ENCODE measurements at places on chromosomes 16 and 17.

GRCh38 chr17:45426561-45426960, 6.1 kb downstream of the ARHGAP27 start:
- no peak for DNase-seq

DNA sequence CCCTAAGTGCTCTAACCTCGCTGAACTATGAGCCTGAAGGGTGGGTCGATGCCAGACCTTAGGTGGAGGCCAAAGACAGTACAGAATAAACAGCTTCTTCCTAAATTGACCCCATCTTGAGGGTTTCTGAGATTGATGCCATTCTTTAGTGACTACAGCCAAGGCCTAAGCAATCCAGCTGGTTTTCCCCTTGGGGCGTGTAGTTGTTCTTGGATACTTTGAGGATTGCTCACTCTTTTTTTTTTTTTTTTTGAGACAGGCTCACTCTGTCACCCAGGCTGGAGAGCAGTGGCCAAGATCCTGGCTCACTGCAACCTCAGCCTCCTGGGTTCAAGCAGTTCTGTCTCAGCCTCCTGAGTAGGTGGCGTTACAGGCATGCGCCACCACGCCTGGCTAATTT, 2.0 kb downstream of the OVCA2 start:
- no peak for DNase-seq

- DNase-seq, result no peak
Measured at GRCh38 chr17:64315032-64315490, 52.0 kb upstream of the TEX2 start.

GRCh38 chr17:71725811-71726210, 395.0 kb upstream of the SOX9 start:
- no peak for DNase-seq

DNA sequence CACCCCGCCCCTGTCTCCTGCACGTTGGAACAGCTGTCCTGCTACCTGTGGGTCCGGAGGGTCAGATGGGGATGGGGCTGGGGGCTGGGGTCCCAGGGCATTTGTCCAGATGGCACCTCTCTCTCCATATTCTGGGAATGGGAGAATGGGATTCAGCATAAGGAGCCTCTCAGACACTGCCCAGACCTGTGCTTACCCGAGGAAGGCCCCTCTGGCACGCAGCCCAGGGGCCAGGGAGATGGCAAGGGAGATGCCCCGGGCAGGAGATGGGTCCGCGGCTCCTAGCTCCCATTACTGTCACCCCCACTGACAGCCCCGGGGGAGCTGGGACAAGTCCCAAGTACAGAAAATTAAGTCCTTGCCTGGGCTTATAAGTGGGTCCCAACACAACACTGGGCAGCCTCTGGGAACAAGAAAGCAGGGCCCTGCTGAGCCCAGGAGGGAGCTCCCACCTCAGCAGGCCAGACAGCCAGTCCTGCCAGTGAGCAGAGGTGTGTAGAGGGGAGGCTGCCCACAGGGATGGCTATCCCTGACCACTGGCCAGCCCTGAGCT, 1.8 kb downstream of the VASN start:
- DNase-seq, result no peak

GRCh38 chr16:48511071-48511540, 98.9 kb downstream of the N4BP1 start:
- DNase-seq, result no peak

DNA sequence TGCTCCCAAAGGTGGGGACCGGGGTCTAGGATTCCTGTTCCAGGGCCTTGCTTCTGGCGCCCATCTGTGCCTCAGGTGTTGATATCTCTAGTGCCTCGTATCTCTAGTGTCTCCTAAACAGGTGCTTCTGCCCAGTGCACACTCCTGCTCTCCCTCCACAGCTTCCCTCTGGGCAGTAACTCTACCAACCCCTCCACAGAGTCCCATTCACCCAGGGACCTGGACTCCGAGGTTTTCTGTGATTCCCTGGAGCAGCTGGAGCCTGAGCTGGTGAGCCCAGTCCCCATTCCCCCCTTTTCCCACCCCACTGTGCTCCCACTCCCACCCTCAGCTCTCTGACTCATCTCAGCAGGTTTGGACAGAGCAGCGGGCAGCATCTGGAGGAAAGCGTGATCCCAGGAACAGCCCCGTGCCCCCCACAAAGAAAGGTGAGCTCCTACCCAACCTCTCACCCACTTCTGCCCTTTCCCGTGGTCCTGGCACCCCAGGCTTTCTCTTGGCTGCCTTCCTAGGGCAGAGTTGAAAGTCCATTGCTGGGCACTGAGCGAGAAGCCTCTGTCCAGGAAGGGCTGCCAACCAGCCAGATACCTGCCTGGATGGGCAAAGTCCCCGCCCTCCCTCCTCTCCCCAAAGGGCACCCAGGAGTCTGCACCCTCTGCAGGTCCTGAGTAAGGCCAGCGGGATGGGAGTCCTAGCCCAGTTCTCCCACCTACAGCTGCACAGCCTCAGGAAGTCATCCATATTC, 2.2 kb downstream of the ACBD4 start:
- DNase-seq, result no peak

DNA sequence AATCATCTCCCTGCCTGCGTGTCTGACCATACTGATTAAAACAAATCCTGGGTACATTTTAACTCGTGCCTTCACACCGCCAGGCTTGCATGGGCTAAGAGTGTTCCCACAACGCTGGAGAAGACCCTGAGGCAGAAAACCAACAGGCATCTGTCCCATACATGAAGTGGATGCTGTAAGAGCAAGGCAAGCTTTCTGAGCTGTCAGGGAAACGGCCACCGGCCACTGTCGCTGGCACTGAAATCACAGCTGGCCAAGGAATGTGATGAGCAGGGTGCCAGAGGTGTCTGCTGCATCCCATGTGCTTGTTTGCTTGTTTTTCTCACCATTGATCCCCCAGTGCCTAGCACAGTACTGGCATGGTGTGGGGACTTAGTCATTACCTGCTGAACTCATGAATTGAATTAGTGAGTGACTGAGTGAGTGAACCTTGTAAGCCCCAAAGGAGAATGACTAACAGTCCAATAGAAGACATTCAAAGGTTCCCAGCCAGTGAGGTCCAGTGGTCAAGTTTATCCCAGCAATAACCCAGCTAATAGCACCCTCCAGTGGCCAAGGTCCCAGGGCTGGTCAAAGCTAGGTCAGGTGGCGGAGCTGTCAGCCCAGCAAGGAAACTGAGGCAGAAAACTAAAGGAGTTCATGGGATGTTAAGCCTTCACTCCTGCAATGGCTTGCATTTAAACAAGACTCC, 92.7 kb upstream of the CDH5 start:
- DNase-seq, result no peak

DNA sequence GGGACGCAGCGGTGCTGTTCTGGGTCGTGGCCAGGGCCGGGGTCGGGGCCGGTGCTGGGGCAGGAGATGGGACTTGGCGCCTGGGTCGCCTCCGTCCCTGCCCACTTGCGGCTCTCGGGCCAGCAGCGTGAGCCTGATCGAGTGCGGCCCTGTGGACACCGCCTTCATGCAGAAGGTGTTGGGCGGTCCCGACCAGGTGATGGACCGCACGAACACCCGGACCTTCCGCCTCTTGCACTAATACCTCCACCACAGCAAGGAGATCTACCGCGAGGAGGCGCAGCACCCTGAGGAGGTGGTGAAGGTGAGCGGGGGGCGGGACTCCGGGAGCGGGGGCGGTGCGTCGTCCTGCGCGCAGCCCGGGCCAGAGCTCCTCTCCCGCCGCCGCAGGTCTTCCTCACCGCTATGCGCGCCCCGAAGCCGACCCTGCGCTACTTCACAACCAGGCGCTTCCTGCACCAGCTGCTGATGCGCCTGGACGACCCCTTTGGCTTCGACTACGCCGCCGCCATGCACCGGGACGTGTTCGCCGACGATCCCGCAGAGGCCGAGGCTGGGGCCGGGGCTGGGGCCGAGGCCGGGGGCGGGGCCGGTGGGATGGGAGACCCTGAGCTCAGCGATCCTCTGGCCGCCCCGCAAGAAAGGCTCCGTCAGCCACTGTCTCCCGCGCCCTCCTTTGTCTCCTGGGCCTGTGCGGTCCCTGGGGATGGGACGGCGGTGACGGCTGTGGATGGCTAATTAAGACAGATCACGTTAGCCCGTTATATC, 4.5 kb upstream of the HSD17B1 start:
- peak; percentile 87 for DNase-seq

GRCh38 chr17:54117452-54117851, 294.7 kb downstream of the KIF2B start:
- no peak for DNase-seq

DNA sequence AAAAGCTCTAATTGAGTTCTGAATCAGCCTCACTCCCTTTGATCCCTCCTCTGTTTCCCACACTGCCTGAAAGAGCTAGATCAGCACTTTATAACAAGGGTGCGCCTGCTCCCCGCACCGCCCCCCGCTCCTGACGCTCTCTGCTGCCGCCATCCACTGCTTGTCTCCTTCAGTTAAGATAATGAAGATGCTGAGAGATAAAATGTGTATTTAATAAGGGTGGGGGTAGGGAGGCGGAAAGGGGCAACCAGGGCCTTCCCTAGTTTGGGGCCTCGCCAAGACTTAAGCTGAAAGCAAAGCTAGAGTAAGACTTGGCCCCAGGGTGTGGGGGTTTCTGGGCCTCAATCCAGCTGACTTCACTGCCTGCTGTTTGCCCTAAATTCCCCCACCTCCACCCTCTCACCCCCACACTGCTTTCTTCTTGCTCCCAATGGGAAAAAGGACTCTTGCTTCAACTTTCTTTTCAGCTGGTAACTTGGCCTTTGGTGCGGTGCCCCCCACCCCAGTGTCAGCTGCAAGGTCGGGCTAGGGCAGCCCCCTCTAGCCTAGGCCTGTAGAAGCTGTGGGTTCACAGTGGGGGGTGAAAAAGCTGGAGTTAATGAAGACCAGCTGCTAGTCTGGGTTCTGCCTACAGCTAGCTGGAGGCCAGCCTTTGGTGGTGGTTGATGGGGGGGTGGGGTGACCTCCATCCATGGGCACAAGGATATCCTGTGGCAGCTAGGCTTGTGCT, 1.8 kb upstream of the RARA start:
- peak; percentile 36 for DNase-seq

DNA sequence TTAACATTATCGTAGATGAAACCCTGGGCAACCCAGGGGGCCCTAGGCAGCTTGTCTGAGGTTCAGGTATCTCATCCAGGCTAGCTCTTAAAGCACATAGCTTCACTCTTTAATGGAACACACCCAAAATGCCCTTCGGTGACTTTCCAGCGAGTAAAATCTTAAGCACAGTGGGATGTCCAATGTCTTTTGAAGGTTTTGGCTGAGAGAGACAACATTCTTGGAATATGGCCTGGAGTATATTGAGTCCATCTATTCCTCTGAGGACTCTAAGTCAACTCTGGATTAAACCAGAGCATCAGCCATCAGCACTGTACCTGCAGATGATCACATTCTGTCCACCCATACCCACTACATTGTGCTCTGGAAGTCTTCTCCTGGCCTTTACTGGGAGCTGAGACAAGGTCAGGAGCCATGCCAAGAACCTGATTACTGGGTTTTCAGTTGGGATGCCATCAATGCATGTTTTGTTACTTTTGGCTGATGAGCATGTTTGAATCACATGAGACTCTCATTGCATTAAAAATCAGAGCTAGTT, 63.4 kb upstream of the CDH11 start:
- DNase-seq, result no peak

DNA sequence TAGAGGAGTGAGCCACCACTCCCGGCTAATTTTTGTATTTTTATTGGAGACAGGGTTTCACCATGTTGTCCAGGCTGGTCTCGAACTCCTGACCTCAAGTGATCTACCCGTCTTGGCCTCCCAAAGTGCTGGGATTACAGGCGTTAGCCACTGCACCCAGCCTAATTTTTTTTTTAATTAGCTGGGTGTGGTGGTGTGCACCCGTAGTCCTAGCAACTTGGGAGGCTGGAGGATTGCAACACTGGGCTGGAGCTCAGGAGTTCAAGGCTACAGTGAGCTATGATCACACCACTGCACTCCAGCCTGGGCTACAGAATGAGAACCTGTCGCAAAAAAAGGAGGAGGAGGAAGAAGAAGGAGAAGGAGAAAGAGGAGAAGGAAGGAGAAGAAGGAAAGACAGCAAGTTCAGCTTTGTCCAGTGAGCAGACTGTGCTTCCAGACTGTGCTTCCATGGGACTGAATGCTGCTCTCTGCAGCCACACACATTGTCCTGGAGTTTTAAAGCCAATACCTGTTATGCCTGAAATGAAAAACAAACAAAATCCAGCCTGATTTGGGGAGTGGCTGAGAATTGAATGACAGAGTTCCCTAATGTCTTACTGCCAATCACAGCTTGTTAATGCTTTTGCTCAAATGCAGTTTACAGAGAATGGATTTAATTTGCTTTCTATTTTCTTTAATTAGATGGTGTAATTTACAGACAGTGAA, 2.8 kb upstream of the TNFRSF13B start:
- no peak for DNase-seq

GRCh38 chr17:45123930-45124796, 8.2 kb downstream of the PLCD3 start:
- DNase-seq, result peak; percentile 49

GRCh38 chr16:89983536-89983935, 35.0 kb downstream of the DEF8 start:
- peak; percentile 49 for DNase-seq

DNA sequence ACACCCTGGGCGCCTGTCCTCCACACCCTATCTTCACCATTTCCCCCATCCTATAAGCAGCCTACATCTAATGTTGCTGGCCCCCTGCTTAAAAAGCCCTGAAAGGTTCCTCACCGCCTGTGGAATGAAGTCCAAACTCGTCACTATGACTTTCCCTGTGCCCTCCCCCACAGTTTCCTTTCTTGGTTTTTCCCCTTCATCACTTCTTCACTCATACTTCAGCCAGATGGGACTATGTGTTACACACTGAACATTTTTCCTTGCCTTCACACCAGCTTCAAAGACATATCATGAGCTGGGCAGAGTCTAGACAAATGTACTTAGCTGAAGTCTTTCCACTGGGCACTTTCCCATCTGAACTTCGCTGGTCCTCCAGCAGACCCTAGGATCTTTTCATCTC, 1.5 kb upstream of the MARCHF10 start:
- DNase-seq, result no peak

DNA sequence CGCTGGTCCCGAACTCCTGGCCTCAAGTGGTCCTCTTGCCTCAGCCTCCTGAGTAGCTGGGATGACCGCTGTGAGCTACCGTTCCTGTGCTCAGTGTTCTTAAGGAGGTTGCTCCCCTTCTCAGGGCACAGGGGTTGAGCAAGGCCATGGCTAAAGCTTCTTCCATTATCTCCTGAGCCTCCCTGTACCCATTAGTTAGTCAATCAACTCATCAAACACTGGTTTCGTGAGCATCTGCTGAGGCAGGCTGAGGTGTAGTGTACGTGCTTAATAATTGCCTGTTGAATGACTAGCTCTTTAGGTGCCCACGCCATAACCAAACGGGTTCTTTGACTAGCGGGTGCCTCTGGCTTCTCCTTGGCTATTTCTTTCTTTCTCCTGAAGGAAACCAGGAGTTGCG, 11.7 kb downstream of the SGCA start:
- no peak for DNase-seq

GRCh38 chr16:31710134-31710533, 163.5 kb upstream of the ZNF267 start:
- no peak for DNase-seq

DNA sequence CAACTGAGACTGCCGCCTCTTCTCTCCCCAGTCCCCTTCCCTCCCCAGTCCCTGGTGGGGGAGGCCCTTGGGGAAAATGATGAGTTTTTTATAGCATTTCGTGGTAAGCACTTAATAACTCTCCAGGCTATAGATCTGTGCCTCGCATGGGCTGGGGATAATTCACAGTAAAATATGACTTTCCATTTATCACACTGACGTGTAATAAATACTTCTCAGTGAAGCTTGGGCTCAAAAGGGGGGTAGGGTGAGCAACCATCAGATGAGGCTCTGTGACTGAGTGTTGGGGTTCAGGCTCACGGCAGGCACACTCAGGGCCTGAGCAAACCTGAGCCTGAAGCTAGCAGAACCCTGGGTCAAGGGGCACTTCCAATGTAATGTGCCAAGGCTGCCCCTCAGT, 101.6 kb downstream of the CCT6B start:
- DNase-seq, result peak; percentile 38

- DNase-seq, result peak; percentile 33
Measured at GRCh38 chr16:49528060-49528865, 154.7 kb downstream of the C16orf78 start.

Measured in stimulated activated CD8-positive, alpha-beta memory T cell treated with anti-CD3 and anti-CD28 coated beads, Interleukin-4, amount 100 ng/mL, for 48 hours (primary cell).